Stimulated activated CD8-positive, alpha-beta memory T cell treated with anti-CD3 and anti-CD28 coated beads, Interleukin-4, amount 100 ng/mL, for 24 hours (primary cell): ENCODE measurements at places on chromosomes 3 and 15.

DNA sequence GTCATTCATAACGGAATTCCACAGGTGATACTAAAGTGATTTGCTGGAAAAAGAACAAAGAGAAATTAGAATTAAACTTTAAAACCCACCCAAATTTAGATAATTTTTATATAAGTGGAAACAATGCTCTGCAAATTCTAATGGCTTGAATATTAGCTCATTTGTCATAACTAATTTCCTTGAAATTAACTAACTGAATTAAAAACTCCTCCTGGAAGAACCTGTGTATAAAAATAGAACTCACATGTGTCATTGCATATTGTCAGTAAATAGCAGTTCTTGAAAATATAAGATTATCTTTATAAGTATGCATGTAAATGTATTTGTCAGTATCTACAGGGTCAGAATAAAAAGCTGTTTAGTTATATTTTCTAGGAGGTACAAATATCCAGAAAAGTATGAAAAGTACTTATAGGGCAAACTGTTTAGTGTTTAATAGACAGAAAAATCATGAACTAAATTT, 16.3 kb downstream of the ZIC1 start:
- no peak for DNase-seq

DNA sequence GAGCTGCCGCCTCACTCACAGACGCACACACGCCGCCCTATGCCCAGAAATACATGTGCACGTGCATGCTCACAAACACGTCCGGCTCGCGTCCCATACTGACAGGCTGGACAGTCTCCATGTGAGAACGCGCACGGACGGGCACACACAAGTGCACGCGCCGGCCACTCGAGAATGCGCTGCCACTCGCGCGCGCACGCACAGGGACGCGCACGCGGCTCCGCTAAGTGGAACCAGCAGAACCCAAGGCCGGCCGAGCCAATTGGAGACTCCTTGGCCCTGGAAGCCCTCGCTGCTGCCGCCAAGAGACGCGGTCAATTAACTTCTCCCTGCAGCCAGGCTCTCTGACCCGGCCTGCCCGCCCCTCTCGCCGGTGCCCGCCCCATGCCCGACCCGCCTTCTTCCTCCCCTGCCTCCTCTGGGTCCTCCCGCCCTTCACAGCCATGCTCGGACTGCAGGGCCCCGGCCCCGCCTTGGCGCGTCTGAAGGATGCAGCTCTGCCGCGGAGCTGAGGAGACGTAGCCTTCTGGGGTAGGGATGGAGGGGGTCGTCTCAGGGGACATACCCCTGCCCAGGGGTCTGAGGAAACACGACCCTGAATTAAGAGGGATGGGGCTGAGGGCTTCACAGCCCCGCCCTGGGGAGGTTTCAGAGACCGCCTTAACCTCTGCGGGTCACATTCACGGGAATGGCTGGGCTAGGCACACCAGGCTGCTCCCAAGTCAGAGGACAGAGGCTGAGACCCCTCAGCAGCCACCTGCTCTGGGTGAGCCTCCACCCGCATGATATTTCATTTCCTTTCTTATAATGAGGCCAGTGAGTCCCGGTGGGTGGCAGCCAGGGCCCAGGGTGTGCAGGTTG, 15.0 kb downstream of the PTH1R start:
- no peak for DNase-seq

DNA sequence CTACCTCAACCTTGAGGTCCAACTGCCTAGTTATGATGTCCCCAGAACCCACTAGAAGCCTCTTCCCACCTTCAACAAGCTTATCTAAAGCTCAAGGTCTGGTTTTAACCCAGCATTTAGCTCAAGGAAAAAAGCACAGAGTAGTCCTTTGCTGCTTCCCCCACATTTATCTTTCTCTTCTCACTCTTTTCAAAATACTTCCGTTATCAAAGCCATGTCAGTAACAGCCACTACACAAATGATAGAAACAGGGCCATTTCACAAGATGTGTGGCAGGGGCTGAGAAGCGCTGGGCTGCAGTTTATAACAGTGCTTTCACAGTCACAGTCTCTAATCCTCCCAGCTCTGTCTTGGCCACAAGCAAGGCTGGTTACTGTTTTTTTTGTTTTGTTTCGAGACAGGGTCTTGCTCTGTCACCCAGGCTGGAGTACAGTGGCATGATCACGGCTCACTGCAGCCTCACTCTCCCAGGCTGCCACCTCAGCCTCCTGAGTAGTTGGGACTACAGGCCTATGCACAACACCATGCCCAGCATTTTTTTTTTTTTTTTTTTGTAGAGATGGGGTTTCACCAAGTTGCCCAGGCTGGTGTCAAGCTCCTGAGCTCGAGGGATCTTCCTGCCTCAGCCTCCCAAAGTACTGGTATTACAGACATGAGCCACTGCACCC, 218.8 kb downstream of the OSBPL10 start:
- no peak for DNase-seq

- peak; percentile 48 for DNase-seq
Measured at GRCh38 chr3:72738752-72739530, 109.3 kb downstream of the SHQ1 start.

DNA sequence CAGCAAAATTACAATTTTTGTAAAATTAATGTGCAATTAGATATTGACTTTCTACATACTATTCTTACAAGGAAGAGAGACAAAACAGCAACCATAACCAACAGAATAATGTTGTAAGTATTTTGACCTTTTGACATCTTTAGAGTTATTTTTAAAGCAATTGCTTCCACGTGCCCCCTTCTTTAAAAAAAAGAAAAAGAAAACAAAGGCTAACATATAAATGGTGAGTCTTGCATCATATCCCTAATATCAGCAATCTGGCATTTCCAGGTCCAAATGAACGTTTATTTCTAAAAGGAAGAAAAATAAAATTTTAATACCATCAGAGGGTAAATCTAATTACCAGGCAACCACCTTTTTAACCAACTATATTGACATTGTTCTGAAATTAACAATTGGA, 19.3 kb upstream of the STRIT1 start:
- no peak for DNase-seq

GRCh38 chr3:187996609-187997008, 157.3 kb upstream of the LPP start:
- no peak for DNase-seq

GRCh38 chr3:157160658-157161424, 894 bp upstream of the CCNL1 start:
- DNase-seq: peak; percentile 32

- DNase-seq: no peak
Measured at GRCh38 chr3:106518516-106518915, 649.7 kb upstream of the CBLB start.

DNA sequence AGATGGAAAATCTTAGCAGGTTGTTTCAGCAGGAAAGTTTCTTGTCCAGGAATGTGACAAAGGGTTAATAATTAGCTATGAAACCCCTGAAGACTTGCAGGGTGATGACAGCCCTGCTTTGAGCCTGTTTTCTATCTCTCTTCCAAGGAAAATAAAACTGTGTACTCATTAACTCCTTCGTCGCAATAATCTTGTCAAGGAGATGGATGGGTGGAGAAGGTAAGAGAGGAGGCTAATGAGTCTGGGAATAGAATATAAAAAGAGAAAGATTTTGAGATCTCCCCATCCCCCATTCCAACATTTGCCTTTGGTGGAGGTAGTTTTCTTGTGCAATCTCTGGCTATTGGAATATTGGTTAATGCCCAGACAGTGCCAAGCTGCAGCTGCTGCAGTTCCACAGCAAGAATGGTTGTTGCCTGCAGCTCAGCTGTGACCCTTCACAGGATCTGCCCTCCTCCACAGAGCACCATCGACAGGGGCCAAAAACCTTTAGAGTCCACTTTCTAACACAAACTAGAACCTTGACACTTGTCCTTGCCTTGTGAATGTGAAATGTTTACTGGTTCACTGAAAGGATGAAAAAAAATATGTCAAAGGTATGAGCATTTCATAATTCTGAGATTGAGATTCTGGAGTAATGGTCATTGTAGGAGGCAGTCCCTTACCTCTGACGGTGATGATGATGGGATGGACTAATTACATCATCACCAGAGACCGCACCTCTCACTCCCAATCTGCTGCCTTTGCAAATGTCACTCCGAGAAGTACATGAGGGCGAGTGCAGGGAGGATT, 4.2 kb upstream of the LRIG1 start:
- no peak for DNase-seq

DNA sequence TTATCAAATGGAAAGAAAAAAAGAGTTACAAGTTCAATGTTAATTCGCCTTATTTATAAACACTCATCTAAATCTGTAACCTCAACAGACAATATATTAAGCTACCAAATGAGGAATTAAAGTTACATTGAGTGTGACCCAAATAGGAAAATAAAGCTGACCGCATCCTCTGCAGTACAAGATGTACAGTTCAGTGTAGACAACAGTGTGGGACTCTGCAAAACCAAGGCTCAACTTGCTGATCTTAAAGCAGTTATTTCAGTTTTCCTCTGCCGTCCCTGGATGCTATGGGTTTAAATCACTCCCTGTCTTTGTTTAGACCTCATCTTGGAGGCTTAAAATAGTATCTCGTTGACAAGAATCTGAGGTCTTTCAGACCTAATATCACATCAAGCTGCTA, 458.8 kb downstream of the MECOM start:
- DNase-seq: no peak

DNA sequence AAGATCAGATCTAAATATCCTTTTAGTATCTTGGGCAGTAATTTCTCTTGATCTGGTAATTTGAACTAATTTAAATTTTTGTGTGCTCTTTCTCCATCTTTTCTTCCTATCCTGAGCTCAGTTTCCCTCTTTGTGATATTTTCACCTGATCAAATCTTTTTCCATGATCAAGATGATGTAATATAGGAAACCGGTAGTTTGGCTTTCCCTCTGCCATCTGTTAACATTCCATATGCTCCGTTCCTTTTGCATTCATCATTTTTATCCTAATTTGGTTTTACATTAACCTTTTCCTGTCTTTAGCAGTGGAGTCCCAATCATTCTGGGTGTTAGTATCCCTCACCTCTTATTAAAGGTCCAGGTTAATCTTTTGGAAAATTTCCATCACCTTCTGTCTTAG, 5.9 kb upstream of the ABHD6 start:
- DNase-seq: no peak

DNA sequence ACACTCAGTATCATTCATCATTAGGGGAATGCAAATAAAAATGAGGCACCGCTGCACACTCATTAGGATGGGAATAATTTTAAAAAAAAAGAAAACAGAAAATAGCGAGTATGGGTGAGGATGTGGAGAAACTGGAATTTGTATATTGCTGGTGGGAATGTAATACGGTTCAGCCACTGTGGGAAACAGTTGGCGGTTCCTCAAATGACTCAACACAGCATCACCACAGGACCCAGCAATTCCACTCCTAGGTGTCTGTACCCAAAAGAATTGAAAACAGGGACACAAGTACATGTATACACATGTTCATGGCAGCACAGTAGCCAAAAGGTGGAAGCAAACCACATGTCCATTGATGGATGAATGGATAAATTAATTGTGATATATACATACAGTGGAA, 35.2 kb upstream of the RFTN1 start:
- DNase-seq: no peak

DNA sequence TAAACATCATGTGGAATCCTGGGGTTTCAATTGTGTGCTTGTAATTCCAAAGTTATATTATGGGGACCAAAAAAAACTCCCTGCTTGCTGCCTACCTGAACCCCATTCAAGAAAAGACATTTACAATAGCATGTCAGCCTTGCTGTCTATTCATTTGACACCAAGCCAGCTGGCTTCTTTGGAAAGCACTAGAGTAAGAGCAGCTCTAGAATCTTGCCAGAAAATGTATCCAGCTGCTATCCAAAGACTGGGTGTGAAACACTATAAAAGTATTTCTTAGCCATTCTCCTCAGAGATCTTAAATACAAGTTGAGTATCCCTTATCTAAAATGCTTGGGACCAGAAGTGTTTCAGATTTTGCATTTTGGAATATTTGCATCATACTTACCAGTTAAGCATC, 87.4 kb downstream of the RAD18 start:
- no peak for DNase-seq

- no peak for DNase-seq
Measured at GRCh38 chr15:82692171-82692570, 17.5 kb downstream of the AP3B2 start.

DNA sequence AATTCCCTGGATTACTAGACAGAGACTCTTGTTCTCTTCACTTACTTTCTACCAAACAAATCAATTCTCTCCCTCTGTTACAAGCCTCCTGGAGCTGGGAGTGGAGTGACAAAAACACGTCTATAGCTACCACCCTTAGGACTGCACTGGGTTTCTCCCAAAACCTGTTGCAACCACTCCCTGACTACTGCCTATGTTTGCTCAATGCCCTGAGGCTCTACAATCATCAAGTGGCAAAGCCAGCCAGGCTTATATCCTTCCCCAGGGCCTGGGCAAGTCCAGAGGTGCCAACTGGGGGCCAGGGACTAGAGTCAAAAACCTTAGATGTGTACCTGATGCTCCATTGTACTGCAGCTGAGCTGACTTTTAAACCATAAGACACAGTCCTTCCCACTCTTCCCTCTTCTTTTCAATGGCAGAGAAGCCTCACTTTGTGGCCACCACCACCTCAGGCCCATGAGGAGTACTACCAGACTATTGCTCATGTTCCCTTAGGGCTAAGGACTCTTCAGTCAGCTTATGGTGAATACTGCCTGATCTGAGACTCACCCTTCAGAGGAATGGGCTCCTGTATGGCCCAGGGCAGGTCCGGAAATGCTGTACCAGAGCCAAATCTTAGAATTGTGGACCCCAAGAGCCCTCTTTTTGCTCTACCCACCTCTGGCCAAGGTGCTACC, 125.4 kb upstream of the PLCL2 start:
- no peak for DNase-seq

- no peak for DNase-seq
Measured at GRCh38 chr15:74062236-74062635, 20.1 kb downstream of the GOLGA6A start.

DNA sequence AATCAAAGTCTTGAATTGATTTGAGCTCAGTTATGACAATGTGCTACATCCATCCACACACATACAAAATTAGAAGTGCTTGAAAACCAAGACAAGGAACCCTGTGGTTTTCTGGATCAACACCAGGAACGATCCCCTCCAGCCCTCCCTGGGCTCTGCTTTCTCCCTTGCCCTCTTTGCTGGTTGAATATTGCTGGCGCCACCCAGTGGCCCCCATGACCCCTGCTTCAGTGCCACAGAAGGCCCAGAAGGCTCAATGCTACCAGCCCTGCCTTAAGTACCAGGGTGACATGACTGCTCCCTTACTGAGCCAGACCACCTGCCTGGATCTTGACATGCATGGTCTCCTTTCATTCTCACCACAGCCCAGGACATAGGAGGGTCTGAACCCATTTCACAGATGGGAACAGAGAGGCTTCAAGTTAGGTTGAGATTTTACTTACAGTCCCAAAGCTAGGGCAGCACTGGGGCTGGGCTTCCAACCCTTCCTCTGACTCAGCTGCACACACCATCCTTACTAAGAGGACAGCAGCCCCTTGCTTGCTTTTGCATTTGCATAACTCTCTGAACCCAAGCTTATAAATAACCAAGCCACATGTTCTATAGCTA, 15.0 kb downstream of the IL12A start:
- peak; percentile 11 for DNase-seq

DNA sequence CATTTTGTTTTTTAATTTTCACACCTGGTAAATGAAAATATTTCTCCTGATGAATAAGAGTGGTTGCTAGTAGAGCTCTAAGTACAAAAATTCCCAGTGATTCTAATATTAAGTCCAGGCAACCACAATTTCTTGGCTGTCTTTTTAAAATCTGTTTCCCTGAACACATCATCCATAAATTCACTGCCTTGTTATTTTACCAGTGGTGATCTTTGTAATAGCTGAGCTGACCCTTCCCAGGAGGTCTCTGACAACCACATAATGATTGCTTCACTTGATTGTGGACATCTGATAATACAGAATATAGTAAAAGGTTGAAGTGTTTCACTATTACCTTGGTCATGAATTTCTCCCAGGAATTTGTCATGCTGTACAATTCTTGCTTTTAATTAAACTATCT, 13.9 kb upstream of the TOP2B start:
- DNase-seq: no peak
